ENCODE measurements at places on chromosomes 12 and 14.

DNA sequence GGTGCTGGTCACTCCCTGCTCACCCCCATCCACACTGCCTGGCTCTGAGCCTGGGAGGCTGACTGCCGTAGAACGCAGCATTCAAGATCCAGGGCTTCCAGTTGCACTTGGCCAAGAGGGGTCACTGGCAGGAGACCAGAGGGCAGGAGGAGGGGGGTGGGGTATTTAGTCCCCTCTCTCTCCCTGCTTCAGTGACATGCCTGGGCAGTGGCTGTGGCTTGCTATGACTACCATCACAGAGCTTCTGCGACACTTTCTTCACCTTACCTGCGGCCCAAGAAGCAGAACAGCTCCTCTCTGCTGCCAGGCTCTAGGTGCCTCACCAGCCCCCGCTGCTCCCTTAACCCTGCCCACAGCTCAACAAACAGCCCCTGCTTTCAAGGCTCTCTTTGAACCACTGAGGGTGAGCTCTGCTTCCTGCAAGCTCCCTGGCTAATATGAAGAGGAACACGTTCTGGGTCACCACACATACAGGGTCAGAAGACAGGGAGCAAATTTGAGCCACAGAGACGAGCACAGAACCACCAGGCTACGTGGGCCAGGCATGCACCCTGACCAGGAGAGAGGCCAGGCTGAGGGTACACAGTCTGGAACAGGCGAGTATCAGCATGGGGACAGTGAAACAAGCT, 55.7 kb downstream of the ITPK1 start:
- DNase-seq = no peak

- peak; percentile 36 for DNase-seq
Observed at GRCh38 chr14:91366749-91367148, 50.9 kb downstream of the CCDC88C start.

GRCh38 chr14:54579621-54580020, 12.7 kb downstream of the SAMD4A start:
- no peak for DNase-seq

DNA sequence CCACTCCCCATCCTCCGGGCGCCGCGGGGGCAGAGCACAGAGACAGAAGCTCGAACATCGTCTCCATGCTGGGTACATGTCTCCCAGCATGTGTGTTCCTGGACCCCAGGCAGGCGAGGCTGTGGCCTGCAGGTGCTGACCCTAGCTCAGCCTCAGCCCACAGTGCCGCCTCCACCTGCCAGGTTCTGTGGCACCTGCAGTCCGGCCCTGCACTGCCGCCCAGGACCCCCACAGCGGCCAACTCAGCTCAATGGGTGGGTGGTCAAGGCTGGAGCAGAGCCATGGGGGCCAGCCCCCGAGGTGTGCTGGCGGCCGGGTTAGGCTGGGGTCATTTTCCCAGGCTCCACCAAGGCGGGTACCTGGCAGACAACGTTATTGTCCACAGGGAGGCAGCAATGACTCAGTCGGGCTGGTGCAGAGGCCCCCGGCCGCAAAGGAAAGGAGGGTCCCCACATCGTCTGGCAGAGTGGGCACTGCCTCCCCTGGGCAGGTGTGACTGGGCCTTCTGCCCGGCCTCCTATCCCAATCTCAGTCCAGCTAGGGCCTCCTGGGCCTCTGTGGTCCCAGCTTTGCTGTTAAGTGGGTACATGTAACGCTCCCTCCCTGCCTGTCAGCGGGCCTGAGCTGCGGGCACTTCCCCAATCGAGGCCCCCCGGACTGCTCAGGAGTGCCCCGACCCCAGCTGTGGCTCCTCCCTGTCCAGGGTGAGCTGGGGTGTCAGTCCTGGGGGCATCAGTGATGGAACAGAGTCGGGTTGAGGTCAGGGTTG, 20.2 kb upstream of the NUDT14 start:
- no peak for DNase-seq

DNA sequence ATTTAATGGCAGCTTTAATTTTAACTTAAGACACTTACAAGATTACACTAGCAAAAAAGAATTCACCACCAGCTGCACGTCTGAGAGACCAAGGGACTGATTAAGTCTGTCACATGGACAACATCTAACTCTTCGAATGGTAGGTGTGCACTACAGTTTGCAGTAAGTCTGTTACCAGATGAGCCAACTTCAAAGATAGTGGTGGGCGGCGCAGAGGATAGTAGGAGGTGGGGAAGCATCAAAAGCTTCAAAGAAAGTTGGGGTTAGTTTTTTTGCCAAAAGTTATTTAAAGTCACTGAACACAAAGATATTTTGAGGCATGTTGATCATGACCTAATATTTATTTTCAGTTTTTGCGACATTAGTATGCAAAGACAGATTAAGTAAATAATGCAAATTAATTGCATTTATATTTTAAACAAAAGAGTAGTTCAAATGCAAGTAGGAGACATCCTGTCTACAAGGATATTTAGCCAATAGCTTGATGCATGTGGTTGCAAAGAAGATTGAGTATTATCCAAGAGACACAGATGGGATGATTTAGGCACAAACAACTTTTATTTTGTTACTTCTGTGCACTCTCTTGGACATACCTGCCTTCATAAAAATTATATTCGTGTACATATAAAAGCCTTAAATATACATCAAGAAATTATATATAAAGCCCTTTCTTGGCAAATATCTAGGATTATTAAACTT, 327.7 kb downstream of the BMP4 start:
- DNase-seq = no peak

DNA sequence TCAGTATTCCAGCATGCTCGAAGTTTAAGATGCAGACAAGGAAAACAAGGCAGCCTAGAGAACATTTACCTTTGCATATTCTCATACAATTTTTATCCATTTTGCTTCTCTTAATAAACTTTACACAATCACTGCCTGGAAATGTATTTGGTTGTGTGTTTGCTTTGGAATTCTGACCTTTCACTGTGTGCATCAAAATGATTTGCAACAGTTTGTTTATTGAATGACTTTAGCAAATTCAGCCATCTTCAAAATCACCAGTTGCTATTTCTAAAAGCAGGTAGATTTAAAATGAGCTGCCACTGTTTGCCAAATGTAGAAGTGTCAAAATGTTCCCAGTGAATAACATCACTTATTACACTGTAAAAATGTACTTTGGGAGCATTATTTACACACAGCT, 669.9 kb downstream of the SLC16A7 start:
- no peak for DNase-seq

- DNase-seq = no peak
Observed at GRCh38 chr14:32669391-32669790, 269.3 kb upstream of the NPAS3 start.

GRCh38 chr14:60760644-60761364, 26.2 kb downstream of the MNAT1 start:
- no peak for DNase-seq

DNA sequence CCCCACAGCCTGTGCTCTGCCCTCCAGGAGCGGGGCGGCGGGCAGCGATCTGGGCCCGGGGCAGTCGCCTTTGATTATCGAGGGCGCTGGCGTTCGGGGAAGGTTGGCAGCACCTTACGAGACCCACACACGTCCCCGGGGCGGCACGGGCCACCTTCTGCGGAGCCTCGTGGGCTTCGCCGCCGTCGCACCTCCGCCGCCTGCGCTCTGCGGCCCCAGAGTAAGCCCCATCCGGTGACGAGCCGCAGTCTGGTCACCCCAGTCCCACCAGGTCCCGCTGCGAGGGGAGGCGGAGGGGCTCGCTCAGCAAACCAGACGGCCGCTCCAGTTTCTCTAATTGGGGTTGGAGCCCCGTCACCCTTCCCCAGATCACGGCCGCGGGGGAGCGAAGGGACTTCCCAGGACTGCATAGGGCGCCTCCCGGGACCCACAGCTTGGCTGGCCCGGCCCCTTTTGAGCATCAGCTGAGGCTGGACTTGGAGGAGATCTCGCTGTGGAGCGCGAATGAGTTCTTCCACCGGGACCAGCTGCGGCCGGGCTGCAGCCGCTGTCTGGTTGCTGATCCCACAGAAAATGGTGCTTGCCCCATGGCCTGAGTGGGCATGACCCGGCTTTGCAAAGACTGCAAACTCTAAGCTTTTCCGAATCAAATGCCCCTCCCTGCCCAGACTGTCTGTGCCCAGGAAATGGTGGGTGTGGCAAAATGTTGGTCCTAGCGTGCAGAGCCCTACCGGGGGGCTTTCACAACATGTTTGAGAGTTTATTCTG, 560 bp downstream of the LGALS3 start:
- peak; percentile 69 for DNase-seq

GRCh38 chr12:102182635-102183034, 15.0 kb downstream of the PMCH start:
- DNase-seq = no peak

DNA sequence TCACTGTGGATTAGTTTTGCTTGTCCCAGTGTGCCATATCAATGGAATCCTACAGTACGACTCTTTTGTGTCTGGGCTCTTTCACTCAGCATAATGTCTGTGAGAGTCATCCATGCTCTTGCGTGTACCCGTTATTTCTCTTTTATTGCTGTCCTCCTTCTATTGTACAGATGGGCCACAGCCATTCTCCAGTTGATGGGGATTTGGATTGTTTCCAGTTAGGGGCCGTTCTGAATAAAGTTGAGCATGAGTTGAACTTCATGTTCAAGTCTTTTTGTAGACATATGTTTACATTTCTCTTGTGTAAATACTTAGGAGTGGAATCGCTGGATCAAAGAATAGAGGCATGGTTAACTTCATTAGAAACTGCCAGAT, 38.3 kb downstream of the MYO1H start:
- no peak for DNase-seq

DNA sequence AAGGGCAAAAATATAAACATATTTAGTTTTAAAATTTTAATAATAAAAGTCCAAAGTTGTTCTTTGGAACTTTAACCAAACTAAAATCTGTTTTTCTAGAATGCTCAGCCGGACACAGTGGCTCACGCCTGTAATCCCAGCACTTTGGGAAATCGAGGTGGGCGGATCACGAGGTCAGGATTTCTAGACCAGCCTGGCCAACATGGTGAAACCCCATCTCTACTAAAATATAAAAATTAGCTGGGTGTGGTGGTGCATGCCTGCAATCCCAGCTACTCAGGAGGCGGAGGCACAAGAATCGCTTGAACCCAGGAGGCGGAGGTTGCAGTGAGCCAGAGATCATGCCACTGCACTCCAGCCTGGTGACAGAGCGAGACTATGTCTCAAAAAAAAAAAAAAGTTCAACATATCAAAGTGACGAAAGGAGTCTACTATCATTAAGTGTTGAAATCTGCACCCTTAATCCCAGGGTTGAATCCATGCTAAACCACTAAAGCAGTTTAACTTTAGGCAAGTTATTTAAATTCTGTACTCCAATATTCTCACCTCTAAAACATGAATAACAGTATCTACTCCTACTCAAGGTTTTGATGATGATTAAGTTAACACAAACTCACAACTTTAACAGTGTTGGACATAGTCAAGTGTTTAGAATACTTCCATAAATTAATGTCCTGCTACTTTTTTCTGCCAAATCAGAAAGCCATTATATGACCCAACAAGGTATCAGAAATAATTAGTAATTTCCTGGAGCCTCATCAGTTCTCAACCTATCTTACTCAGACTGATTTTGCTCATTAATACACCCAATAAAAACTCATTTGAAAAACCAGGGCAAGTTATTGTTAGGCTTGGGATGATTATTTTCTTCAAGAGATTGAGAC, 11.0 kb downstream of the HNRNPC start:
- DNase-seq = no peak

DNA sequence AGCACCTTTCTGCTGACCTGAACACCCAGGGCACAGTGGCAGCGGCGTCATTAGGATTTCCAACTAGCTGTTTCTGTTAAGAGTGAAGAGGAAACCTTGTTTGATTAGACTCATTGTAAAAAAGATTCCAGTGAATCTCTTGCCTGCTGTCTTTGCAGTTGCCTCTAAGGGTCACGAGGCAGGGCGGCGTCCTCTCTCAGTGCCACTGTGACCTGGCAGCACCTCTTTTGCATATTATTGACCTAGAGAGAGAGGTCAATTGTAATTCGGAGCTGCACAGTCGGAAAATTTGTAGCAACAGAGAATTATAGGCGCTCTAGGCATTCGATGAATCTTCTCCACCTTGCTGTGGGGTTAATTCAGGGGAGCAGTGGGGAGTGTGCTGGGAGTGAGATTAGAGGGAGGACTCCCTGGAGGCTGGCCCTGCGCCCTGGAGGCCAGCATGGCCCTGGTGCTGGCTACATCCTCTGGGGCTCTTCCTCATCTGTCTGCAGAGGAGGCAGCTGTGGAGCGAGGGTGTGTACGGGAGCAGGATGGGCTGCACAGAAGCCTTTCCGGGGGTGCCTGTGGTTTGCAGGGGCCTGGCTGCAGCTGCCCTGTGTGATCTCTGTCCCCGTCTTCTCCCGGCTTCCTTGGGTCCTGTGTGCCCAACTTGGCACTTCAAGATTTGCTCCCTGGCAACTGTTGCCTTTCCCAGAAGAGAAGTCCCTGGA, 14.3 kb downstream of the PACS2 start:
- no peak for DNase-seq

- DNase-seq = no peak
Observed at GRCh38 chr12:98096436-98096835, 419.0 kb upstream of the TMPO start.

DNA sequence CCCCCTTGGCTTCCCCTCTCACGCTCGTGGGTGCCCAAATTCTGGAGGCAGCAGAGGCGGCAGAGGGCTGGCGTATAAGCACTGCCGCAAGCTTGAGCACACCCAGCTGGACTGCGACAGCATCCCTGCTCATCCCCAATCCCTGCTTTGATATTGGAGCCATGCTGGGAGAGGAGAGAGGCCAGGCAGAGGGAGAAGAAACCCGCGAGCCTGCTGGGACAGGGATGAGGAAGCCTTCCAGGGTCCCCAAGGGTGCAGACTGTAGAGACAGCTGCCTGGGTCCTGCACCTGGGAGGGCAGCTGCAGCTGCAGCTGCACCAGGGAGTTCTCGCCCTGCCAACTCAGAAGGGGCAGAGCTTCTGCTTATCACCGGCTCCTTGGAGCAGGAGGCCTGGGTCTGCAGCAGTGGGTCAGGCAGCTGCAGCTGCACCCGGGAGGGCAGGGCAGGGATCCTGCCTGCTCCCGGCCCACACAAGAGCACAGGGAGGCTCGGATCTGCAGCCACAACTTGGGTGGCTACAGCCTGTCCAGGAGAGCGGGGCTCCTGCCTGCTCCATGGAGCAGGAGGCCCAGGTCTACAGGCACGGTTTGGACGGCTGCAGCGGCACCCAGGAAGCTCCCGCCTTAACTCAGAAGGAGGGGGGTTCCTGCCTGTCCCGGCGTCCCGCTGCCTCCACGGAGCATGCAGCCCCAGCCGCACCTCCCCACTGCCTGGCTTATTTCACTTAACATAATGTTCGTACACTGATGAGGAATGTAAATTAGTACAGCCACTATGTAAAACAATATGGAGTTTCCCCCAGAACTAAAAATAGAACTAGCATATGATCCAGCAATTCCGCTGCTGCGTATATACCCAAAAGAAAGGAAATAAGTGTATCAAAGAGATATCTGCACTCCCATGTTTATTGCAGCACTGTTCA, 60.4 kb upstream of the SGPP1 start:
- DNase-seq = no peak

- peak; percentile 15 for DNase-seq
Observed at GRCh38 chr14:22995889-22996625, 13.7 kb upstream of the AJUBA start.

Data from activated T-cell treated with anti-CD3 and anti-CD28 coated beads, Interleukin-2, amount 50 U/mL, for 24 hours (primary cell).